ENCODE measurements at places on chromosomes 12 and 14.

DNA sequence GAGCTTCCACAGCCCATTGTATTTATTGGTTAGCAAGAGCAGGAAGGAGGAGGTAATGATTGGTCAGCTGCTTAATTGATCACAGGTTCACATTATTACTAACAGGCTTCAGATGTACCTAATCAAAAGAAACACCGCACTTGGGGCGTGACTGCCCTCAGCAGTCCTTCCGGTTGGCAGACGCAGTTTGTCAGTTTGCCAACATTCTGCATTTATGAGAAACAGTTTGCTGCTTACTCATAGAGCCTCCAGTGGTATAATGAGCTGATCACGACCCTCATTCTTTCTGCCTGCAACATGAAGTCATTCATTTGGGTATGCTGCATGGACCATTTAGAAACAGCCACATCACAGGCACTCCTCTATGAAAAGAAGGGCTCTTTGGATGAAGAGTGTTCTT lies 42.5 kb upstream of the PPM1H start:
- no peak for DNase-seq

DNA sequence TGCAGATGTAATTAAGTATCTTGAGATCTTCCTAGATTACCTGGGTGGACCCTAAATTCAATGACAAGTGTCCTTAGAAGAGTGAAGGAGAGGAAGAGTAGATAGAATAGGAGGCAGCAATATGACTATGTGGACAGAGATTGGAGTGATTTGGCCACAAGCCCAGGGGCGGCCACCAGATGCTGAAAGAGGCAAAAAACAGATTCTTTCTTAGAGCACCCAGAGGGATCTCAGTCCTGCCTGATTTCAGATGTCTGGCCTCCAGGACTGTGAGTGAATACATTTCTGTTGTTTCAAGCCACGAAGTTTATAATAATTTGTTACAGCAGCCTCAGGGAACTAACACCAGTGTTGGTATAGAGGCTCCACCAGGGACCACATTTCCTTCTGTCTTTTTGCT lies 67.3 kb downstream of the DACT1 start:
- no peak for DNase-seq

DNA sequence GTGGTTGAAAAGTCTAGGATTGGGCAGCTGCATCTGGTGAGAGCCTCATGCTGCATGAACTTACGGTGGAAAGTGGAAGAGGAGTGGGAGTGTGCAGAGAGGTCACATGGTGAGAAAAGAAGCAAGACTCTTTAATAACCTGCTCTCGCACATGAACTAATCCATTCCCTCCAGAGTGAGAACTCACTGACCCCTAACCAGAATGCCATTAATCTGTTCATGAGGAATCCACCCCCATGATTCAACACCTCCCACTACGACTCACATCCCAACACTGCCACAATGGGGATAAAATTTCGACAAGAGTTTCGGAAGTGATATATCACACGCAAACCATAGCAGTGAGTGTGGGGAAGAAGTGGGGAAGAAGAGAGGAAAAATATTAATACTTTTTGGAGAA lies 377.4 kb downstream of the NAV3 start:
- DNase-seq, result peak; percentile 88

GRCh38 chr14:92990456-92991430 lies 67.8 kb downstream of the CHGA start:
- DNase-seq, result peak; percentile 68
